ENCODE measurements at places on chromosomes 2 and 18.

GRCh38 chr2:215668378-215668775, 232.5 kb upstream of the FN1 start:
- no peak for DNase-seq

DNA sequence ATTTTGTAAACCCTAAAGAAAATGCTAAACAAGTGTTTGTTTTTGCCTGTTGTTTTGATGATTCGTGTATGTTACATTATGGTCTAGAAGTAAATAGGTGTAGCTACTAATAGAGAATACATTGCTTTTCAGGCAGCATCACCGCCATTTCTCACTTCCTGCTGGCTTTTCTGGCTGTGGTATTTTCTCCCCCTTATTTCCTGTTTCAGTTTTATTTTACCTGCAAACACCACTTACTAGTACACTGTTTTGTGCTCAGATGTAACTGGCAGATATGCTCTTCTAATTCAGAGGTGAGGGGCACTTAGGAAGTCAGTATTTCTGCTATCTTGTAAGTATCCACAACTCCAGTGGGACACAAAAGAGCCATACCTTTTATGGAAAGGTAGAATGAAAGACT, 38.1 kb upstream of the SLC3A1 start:
- DNase-seq = no peak

GRCh38 chr2:179137200-179137759, 87.3 kb upstream of the CCDC141 start:
- no peak for DNase-seq

DNA sequence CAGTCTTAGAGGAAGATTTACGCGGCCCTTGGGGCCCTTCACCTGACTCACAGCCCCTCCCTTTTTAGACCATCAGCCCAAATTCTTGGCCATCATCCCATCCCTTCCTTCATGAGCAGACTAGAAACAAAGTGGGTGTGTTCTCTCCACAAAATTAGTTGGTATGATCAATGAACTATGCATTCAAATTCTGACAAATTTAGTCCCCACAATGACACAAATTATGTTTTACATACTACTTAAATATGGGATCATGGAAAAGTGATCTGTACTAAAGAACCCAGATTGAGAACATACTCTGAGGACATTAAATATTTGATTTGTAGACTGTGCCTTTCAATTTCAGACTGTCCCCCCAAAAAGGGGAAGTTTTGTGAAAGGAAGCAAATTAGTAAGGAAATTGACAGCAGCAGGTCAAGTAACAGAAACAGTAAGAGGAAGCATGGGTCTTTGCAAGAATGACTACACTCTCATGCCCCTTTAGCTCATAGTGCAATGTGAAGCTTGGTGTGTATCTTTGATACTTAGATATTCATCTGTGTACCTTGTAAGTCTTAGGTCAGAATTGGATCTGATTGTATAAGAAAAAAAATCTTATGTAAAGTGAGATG, 2.2 kb upstream of the MAPRE2 start:
- no peak for DNase-seq

DNA sequence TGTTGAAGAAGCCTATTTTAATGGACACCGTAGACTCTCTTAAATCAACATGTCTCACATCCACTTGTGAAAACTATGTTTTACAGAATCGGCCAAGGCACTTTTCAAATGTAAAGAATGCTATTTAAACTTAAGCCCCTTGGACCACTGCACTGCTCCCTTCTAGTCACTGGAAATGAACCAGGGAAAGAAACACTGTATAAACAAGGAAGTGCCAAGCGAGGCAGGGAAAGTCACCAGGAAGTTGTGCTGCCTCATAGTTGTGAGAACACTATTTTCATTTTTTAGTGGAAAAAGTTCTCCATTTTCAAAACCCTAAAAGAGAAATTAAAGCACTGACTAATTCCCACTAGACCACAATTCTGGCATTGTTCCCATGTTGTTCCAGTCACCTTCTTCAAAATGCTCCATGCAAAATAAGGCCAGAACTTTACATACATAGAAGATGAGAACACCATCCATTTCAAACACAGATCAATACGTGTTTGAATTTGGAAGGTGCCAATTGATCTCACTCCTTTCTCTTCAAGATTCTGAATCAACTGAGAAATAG, 13.5 kb downstream of the CCDC141 start:
- no peak for DNase-seq

DNA sequence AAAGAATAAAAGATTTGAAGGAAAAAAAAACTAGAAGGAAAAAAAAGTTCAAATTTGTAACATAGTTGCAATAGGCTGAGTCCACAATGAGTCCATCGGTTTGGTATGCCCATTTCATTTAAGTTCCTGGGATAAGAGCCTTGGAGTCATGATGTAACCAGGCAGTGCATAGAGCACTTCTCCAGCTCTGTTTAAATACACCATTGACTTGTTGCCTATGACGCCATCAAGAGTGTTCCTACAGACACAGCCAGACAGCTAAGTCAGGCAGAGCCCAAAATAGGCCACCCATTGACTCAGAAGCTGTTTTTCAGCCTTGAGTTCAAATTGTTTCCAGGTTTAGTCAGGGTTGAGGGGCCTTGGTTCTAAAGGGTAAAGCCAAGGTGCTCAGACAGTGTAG, 44.9 kb downstream of the SOCS6 start:
- DNase-seq = peak; percentile 99

GRCh38 chr2:94982675-94983074, 42.8 kb upstream of the MAL start:
- peak; percentile 37 for DNase-seq

- DNase-seq = no peak
These were observed 33.9 kb downstream of the PAX3 start for GRCh38 chr2:222264791-222265320.

DNA sequence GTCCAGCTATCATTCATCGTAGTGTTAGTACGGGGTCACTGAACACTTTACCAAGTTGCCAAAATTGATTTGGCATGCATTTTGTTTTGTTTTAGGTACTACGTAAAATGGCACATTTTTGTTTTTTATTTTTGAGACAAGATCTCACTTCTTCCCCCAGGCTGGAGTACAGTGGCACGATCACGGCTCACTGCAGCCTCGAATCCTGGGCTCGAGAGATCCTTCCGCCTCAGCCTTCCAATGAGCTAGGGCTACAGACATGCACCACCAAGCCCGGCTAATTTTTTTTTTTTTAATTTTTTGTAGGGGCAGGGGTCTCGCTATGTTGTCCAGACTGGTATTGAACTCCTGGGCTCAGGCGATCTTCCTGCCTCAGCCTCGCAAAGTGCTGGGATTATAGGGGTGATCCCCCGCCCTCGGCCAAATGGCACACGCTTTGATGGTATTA, 786 bp downstream of the TAF1B start:
- DNase-seq = peak; percentile 52

DNA sequence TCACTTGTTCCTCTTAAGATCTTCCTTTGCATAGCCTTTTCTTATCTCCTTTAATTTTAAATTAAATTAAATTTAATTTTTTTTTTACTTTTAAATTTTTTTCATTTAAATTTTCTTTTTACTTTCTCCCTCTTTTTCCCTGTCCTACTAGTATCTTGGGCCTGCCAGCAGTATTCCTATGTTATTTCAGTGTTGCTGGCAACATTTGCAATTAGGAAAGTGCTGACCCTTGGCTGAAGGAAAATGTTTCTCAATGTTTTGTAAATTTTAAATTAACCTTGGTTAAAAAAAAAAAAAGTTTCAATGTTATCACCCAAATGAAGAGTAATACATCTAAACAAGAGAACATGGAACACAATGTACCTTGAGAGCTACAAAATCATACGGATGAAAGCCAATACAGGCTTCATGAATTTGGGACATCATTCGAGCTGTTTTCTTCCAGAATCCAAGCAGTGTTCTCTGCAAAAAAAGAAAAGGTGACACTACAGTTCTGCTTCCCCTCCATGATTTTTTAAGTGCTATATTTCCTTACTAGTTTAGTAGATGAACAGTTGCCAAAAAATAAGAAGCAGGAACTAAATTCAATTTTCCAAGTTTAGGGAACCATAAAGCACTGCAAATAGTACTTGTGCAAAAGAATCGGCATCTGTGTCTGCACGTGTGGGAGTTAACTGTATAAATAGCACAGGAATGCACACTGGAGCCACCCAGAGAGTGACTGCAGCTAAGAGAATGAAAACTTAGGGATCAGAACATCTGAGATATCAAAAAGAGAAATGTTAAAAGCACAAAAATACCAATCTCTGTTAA, 55.8 kb downstream of the ICA1L start:
- DNase-seq = peak; percentile 38

- no peak for DNase-seq
These were observed 62.0 kb upstream of the FZD5 start for GRCh38 chr2:207831584-207832248.

GRCh38 chr2:37928377-37928776, 3.3 kb downstream of the RMDN2 start:
- peak; percentile 67 for DNase-seq

DNA sequence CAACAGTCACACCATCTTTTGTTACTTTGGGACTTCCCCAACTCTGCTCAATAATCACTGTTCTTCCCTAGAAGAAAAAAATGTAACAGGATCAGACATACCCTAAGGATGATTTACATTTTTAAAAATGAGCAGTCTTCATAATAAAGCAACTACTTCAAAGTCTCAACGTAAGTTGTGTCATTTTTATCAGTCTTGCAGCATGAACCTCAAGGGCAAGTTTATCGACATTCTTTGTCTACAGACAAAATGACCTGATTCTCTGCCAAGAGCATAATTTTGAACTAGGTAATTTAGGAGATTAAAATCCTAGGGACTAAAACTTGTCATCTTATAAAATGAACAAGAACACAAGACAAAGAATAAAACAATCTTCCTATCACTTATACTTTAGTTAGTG, 2.3 kb downstream of the HSPD1 start:
- DNase-seq = no peak

DNA sequence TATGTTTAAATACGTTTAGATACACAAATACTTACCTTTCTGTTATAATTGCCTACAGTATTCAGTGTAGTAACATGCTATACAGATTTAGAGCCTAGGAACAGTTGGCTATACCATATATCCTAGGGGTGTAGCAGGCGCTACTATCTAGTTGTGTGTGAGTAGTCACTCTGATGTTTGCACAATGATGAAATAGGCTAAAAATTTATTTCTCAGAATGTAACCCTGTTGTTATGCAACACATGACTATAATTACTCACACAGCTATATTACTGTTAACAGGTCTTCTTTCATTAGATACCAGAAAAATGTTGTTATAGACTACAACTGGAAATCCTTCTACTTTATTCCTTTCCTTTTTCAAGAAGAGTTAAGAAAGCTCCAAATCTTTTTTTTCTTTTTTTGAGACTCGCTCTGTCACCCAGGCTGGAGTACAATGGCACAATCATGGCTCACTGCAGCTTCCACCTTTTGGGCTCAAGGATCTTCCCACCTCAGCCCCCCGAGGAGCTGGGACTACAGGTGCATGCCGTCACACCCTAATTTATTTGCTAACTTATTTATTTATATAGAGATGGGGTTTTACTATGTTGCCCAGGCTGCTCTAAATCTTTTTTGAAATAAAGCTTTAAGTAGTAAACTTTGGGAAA, 48.5 kb downstream of the C2orf74 start:
- DNase-seq = peak; percentile 89

DNA sequence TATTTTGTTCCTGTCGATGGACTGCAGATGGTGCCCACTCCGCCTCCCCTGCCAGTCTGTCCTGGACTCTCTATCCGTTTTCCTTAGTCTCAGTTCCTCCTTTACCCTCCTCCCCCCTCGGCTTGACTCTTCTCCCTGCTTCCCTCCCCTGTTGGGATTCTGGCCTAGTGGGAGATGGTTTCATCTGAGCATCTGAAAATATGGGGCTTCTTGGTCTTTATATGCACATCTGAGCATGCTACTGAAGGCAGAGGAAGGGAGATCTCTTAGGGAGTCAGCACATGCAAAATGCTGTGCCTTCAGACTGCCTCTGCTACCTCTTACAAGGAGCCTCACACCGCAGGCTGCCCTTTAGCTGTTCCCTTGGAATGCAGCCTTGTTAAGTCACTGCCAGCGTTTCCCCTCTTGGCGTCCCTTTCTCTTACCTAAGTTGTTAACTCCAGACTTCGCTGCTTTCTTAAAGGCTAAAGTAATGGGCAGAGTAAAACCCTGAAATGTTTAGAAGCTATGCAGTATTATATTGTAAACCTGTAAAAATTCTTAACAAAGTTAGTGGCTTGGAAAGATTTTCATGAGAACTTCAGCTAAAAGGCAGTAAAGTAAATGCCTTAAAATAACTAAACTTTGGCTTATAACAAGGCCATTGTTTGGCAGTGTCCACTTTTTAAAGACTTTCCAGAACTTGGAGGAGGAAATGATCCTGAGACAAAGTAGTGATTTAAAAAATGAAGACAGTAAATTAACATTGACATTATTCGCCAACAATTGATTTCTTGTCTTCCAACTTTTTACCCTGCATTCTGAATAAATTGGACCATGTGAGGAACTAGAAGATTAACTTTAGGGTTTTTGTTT, 49.8 kb downstream of the LDLRAD4 start:
- DNase-seq = peak; percentile 53

- DNase-seq = no peak
These were observed 63.2 kb downstream of the UGGT1 start for GRCh38 chr2:128154225-128154624.

DNA sequence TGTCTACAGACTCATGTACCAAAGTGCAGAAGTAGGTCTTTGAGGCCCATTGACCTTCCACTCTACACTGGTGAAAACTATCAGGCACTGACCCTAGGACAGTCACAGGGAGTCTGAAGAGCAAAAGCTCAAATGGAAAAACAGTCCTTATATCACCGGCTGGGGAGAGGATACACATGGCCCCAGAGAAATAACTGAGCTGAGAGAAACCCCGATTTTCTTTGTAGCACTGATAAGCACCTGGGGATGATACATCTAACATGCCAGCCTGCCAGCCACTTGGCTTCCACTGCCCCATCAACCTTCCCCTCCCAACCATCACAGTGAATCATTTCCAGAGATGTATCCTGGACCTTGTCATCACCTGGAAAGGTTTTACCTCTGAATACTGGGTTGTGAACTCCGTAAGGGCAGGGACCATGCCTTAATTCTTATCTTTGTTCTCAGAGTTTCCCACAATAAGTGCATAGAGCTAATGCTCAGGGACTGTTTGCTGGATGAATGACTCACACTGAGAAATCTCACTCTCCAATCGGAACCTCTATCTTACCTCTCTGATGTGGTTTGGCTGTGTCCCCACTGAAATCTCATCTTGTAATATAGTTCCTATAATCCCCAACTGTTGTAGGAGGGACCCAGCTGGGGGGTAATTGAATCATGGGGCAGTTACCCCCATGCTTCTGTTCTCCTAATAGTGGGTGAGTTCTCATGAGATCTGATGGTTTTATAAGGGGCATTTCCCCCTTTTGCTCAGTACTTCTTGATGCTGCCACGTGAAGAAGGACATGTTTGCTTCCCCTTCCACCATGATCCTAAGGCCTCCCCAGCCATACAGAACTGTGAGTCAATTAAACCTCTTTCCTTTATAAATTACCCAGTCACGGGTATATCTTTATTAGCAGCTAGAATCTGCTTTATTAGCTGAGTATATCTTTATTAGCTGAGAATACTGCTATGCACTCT, 37.1 kb downstream of the EVA1A start:
- DNase-seq = peak; percentile 92

GRCh38 chr2:86330001-86330400, 7.4 kb downstream of the REEP1 start:
- no peak for DNase-seq

All from iris pigment epithelial cell (primary cell).